ENCODE measurements at places on chromosomes 3 and 15. TPM values are rescaled to one million over a fixed set of nuclear protein-coding genes. Genes with fewer than 3 reads are reported as not detected.

- no peak for DNase-seq
These were observed 114.0 kb downstream of the FAM174B start for GRCh38 chr15:92541291-92542200.

DNA sequence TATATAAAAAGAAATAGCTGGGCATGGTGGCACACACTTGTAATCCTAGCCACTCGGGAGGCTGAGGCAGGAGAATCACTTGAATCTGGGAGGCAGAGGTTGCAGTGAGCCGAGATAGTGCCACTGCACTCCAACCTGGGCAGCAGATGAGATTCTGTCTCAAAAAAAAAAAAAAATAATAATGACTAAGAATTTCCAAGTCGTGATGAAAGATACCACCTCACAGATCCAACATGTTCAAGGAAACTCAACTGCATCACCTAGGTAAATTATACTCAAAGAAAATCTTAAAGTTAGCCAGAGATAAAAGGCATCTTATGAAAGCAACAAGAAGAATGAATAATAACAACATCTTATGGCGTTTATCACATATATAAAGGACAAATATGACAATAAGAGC, 50.1 kb downstream of the DOCK3 start:
- no peak for DNase-seq

Gene NR2E3
- total RNA-seq = 0.20 TPM

- no peak for DNase-seq
These were observed 126.6 kb upstream of the LMOD3 start for GRCh38 chr3:69249001-69249400.

DNA sequence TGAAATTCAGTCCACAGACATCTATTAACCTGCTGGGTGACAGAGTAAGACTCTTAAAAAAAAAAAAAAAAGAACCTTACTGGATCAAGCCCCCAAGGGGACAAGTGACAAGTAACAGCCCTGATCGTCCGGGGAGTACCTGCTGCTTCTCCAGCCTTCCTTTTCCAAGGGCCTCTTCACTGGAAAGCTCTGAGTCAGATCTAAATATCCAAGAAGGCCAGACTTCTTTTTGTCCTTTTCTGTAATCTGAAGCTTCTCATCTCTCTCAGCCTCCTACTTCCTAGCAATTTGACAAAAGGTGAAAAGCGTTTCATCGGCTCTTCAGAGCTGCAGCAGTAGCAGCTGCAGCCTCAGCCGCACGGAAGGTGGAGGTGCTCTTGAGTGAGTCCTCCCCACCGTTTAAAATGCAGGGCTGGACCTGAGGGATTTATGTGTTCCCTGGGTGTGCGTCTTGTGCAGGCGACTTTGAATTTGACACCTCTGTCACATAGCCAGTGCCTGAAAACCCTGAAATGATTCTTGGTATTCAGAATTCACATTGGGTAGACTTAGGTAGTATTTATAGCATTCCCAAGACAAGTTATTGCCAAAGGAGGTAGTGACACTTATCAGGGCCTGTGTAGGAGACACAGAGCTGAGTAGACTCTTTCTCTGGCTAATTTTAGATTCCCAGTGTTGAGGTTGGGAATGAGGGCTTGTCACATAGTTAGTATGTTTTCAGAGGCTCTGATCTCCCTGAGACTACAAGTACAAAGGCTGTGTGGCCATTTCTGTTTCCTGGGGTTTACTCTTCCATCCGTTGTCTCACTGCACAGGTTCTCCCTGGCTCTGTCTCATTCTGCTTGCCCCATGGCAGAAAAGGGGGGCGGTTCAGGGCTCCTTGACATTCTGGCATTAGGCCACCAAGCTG, 291.2 kb upstream of the C2CD4B start:
- no peak for DNase-seq

Gene FOXB1
- total RNA-seq = not detected

DNA sequence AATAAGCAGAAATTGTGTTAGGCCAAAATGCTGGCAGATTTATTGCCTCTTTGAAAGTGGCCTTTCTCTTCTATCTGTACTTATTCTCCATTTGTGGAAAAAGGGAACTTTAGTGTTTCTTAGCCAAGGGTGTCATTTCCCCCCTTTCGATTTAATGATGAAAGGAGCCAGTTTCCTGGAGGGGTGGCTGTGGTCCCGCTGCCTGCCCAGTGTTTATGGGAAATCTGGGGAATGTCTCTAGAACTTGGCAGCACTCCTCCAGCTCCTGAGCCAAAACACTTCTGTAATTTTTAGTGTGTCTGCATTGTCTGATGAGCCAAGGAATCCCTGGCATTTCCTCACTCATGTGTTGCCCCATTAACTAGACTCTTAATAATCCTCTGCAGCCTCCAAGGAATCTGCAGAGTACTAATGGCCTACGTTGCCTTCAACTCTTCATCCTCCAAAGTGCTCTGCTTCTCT, 448.8 kb downstream of the GRM7 start:
- DNase-seq = peak; percentile 70

GRCh38 chr3:76615719-76616118, 424.2 kb upstream of the ROBO2 start:
- no peak for DNase-seq

Gene CHL1
- not detected for total RNA-seq

- no peak for DNase-seq
These were observed 77.2 kb upstream of the SLC6A1 start for GRCh38 chr3:10915376-10915775.

- DNase-seq = no peak
These were observed 30.1 kb downstream of the PLOD2 start for GRCh38 chr3:146130881-146131371.

GRCh38 chr15:45794304-45794703, 159.5 kb downstream of the SQOR start:
- no peak for DNase-seq

DNA sequence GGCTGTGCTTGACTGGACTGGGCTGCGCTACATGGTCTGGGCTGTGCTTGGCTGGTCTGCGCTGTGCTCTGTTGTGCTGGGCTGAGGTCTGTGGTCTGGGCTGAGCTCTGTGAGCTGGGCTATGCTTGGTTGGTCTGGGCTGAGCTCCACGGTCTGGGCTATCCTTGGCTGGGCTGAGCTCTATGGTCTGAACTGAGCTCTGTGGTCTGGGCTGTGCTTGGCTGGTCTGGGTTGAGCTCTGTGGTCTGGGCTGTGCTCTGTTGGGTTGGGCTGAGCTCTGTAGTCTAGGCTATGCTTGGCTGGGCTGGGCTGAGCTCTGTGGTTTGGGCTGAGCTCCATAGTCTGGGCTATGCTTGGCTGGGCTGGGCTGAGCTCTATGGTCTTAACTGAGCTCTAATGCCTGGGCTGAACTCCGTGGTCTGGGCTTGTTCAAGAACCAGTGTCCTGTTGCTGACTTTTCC, 92.0 kb downstream of the PLXNA1 start:
- peak; percentile 26 for DNase-seq

DNA sequence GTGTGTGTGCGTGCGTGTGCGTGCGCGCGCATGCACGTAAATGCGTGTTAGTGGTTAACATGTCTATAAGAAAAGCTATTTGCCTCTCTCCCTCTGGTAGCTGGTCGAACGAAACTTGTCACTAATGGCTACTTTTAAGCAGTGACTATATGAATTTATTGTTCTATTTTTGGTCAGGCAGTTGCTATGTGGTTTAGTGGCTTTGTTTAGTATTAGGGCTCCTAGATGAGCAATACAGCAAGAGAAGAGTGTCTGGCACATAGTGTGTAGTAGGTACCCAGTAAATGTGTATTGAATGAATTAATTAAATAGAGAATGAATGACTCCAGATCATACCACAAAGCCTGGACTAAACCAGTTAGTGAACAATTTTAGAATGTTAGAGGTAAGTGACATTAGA, 171.6 kb downstream of the PPM1L start:
- DNase-seq = no peak

GRCh38 chr15:78795043-78795442, 16.2 kb downstream of the ADAMTS7 start:
- DNase-seq = no peak

Gene CRYGS
- 1.2 TPM for total RNA-seq

Gene FGD5
- total RNA-seq = 74.3 TPM

- DNase-seq = no peak
These were observed 22.8 kb downstream of the HCLS1 start for GRCh38 chr3:121637922-121638321.

- DNase-seq = no peak
These were observed 44.1 kb downstream of the CD200R1 start for GRCh38 chr3:112930771-112931170.

- DNase-seq = no peak
These were observed 9.5 kb downstream of the PRKCD start for GRCh38 chr3:53170325-53171063.

DNA sequence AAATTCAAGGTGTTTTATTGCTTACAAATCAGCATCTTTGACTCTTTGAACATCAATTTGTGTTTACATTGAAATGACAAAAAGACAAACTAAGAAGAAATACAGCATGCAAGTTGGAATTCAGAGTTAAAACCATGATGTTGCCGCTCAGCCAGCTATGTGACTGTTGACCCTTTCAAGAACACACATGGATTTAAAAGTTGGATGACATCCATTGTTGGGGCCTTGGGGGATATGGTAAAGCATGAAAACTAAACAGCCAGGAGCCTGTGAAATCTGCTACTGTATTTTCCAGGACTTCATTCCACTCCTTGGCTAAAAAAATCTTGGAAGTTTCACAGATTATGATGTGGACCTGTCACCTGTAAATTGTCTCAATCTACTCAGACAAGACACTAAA, 4.6 kb downstream of the P2RY1 start:
- no peak for DNase-seq
